Fibroblast of skin of left biceps (primary cell): ENCODE measurements at places on chromosomes 1 and 21.
A peak's percentile ranks its signal among the peaks of the same experiment; 100 is the strongest.

- DNase-seq = no peak
These were observed 5.7 kb downstream of the NTRK1 start for GRCh38 chr1:156866249-156866909.

- no peak for DNase-seq
These were observed at the start of gene ECE1 for GRCh38 chr1:21289700-21290545. TSS of gene ECE1 (minus strand) at chr1:21290463. CDS start at chr1:21290414, 49 bp downstream.

DNA sequence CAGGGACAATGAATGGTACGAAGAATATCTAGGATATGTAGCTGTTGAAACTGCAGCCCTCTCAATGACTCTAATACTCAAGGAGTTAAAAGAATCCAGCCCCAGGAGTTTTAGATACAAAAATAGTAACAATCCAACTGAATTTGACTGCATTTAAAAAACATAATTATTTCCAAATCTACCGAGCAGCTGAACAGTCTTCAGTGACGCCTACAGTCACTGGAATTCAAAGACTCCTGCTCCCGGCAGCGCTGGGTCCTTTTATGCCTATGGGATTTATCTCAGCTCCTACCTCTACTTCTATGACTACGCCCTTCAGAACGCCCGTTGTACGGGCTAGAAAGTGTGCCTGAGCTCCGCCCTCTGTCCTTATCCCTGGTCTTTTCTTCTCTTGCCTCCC lies 55.7 kb downstream of the WARS2 start:
- DNase-seq = no peak

DNA sequence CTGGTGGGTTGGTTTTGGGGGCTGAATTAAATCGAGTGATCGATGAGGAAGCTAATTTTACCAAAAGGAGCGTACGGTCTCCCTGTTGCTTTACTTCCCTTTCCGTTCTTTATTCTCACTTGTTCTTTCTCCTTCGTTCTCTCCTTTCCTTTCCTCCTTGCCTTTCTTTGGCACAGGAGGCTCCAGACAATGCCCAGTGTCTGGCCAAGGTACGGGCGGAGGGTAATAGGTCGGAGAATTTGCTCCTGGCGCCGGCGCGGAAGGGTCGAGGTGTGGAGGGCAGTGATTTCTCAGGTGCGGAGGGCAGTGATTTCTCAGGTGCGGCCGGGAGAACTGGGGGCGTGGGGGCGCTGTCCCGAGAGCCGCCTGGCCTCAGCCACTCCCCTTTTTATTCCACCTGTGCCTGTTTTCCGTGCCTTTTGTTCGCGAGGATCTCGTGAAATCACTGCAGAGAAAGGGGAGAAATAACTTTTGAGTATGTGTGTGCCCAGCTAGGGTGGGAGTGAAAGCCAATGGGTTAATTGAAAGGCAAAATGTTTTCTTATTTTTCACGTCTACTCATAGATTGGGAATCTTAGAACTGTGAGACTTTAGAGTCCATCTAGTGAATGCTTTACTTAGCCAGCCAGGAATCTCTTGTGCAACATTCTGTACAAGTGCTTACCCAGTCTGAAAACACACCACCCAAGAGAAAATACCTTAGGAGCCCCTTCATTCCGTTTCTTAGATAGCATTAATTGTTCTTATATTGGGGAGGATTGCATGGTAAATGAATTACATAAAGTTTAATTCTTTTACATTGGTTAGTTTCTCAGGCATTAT lies 1.3 kb downstream of the FNBP1L start:
- no peak for DNase-seq

DNA sequence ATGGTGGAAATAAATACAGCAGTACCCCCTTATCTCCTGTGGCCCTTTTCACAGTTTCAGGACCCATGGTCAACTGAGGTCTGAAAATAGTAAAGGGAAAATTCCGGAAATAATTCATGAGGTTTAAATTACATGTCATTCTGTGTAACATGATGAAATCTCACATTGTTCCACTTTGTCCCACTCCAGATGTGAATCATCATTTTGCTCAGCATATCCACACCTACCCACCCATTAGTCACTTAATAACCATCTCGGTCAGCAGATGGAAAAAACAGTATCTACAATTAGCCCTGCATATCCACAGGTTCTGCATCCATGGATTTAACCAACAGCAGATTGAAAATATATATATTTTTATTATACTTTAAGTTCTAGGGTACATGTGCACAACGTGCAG lies 86.9 kb upstream of the GORAB start:
- DNase-seq = peak; percentile 71

GRCh38 chr1:85554630-85555327 lies 25.8 kb upstream of the CCN1 start:
- DNase-seq = no peak

DNA sequence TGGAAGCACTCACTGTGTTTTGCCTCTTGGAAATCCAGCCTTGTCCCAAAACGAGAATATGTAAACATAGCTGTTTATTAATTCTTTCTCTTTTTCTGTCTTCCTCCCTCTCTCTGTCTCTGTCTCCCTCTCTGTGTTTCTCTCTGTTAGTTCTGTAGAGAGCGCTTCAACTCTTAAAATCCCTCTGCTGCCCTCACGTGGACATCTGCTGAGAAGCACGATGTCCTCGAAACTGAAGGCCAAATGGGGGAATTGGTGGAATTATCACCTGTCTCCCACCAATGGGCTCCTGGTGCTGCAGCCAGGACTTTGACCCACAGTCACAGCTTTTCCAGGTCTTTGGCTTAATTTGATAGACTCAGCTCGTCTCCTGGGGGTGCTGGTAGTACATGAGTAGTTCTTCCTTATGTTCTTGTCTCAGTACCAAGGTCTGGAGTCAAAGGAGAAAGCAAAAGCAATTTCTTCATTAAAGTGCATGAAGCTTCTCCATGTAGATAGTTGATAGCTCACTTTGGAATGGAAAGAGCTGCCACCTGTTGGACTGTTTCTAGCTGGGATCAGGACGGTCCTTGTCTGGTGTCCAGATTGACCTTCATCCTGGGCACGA lies 5.5 kb upstream of the GBP6 start:
- peak; percentile 39 for DNase-seq

DNA sequence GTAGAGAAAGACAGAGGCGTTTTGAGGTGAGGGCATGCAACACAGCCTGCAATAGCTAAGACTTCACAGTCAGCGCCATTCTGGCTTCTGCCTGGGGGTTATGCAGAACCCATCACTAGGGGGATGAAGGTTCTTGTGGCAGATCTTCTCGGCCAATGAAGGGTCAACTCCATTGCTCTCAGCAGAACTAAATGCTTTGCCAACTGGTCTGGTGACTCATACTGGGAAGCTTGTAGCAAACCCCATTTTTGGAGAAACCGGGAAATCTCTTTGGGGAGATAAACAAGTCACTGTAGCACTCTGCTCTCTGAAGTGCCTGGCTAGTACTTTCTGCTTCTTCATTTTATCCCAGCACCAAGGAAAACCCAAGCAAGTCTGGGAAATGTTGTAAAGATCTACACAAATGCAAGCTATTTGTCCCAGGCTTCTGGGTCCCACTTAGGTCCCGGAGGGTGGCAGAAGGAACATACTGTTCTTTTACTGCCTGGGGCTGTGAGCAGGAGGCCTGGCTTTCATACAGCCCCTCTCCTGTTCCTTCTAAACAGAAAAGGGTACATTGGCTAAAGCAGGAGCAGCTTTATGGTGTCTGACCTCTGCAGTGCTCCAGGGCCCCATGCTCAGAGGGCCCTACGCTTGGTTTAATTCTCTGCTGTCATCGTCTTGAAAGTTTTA lies 28.8 kb downstream of the SHISA4 start:
- no peak for DNase-seq

- no peak for DNase-seq
These were observed 9.0 kb downstream of the NPR1 start for GRCh38 chr1:153687346-153688125.

DNA sequence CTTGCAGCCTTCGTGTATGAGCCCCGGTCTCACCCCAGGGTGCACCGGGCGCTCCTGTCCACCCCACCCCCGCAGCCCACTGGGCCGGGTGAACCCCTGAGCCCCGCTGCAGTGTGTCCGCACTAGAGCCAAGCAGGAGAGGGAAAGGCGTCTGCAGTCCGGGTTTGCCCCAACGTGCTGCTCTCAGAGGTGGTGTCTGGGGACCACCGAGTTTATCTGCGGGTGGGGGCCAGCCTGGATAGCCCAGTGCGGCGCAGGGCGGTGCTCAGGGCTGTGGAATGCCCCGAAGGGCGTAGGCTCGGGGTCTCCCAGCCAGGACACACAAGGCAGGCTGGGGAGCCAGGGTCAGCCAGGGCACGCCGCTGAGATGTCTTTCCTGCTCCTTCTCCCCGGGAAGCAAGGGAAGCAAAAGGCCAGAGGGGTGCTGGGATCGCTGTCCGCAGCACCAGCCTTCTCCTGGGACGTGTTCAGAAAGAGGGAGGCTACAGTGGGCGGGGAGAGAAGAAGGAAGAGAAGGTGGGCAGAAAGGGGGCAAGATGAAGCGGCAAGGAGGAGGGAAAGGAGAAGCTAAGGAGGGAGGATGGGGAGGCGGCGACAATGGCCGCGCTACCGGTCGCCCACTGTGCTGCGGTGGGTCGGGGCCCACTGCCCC lies 56.6 kb downstream of the MAB21L3 start:
- no peak for DNase-seq

DNA sequence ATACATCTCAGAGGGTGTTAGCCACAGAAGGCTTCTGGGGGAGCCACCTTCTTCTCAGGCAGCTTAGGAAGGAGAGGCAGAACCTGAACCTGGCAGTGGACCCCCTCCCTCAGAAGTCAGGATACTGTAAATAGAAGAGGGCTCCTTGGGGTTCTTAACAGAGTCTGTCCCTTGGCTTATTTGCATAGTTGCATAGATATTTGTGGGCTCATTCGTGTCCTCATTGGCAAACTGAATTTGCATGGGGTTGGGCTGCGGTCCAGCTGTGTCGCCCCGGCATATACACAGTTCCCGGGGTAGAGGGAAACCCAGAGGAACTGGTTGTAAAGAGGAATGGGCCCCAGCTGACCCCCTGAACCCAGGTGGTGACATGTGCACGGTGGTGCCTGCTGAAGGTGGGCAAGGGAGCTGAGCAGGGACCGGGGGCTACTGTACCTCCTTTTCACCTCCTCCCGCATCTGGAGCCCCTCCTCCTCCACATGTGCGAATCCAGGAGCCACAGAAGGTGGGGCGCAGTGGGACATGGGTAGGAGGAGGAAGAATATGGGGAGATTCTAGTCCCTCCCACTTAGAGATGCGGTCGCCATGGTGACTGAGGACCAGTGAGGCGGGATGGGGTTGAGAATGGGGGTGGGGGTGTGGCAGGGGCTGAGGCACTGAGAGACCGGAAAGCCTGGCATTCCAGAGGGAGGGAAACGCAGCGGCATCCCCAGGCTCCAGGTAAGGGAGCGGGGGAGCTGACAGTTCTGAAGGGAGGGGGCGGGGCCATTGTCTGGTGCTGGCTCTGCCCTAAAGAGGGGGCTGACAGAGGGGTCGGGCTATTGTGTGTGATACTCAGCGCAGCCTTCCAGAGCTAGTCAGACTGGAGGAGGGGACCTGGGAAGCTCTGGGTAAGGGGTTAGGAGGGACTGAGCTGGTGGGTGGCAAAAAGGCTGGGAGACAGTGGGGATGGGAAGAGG lies 3.7 kb upstream of the SEMA4A start:
- DNase-seq = no peak

- no peak for DNase-seq
These were observed 6.1 kb downstream of the NUP210L start for GRCh38 chr1:154148807-154149206.

GRCh38 chr1:145947551-145947950 lies 10.3 kb downstream of the LIX1L start:
- DNase-seq = no peak

- DNase-seq = no peak
These were observed 83.3 kb downstream of the LACTBL1 start for GRCh38 chr1:22889213-22889827.

- no peak for DNase-seq
These were observed 127.0 kb downstream of the LTN1 start for GRCh38 chr21:28865488-28866186.

DNA sequence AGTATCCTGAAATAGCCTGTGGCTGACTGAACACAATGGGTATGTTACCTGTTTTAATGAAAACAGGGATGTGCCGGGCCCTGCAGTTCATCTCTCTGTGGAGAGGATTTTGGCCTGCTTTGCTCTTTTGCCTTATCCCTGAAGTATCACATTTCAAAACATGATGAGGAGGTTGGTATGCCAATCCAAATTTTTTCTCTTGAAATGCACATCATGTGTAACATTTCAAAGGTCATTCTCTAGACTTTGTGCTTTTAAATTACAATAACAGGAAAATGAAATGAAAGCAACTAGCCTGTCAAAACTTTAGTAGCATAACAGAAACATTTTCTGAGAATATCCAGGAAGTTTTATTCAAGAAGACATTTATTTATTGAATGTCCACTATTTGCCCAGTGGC lies 118.9 kb downstream of the SLC44A5 start:
- DNase-seq = no peak

GRCh38 chr21:43972850-43973633 lies 39.1 kb upstream of the TRAPPC10 start:
- no peak for DNase-seq

GRCh38 chr1:226845624-226846023 lies 24.8 kb upstream of the PSEN2 start:
- DNase-seq = no peak

- no peak for DNase-seq
These were observed at the start of gene TINAGL1 for GRCh38 chr1:31576201-31576669. TSS of gene TINAGL1 (plus strand) at chr1:31576515. CDS start at chr1:31577149, 634 bp downstream.

- DNase-seq = no peak
These were observed 377.0 kb upstream of the USP24 start for GRCh38 chr1:55592122-55592521.

DNA sequence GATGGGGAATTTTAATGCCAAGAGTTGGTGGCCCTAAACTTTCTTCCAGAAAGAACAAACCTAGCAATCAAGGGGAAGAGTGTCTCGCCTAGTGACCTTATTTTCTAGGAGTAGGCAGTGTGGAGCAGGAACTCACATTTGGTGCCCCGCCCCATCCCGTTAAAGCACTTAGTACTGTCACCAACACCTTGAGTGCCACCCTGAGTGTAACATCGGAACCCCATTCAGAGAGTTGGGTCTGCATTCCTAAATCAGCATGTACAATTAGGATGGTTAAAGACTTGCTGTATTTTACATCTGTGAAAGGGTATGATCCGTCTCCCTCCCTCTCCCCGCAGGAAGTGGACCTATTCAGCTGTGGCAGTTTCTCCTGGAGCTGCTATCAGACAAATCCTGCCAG lies 15.5 kb downstream of the ETS2 start:
- no peak for DNase-seq

DNA sequence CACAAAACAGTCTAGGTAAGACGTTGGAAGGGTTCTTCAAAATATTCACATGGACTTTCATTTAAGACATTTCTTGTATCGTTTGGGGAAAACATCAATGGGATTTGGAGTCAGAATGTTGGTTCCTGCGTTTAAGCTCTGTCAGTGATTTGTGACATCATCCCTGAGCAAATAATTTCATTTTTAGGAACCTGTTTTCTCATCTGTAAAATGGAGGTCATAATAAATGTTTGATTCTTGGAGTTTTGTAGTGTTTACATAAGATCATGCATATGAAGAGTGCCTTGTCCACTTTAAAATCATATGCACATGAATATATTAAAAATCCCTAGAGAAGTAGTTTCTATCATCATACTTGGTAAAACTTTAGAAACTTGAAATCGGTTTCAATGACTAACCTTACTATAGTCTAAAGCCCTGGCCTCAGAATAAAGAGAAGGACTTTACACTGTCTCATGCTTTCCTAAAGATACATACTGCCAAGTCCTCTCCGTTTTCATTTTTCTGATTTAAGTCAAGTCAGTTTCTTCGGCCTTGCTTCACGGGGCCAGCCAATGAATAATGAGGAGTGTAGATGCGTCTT lies 178.4 kb downstream of the ADSS2 start:
- no peak for DNase-seq

GRCh38 chr21:15455819-15456462 lies 273.8 kb upstream of the USP25 start:
- DNase-seq = no peak
